ENCODE measurements at places on chromosomes 12 and 14. TPM values are rescaled to one million over a fixed set of nuclear protein-coding genes. Genes with fewer than 3 reads are reported as not detected.

Gene ESR2
- total RNA-seq = 0.83 TPM

Gene IFI27
- total RNA-seq = 137 TPM

Gene RCOR1
- 14.8 TPM for total RNA-seq

Gene DLST
- 96.2 TPM for total RNA-seq

Gene KLRC4
- total RNA-seq = 0.83 TPM

Gene PTPRQ
- 5.0 TPM for total RNA-seq

Gene PLEKHG3
- total RNA-seq = 46.5 TPM

Gene TMPRSS12
- not detected for total RNA-seq

Gene TAS2R42
- total RNA-seq = not detected

Gene STAT2
- total RNA-seq = 71.2 TPM

Gene P2RX7
- 4.3 TPM for total RNA-seq

Gene NYNRIN
- 8.0 TPM for total RNA-seq

Gene KRT71
- total RNA-seq = not detected

Gene LRRC9
- not detected for total RNA-seq

Gene GOLT1B
- 24.7 TPM for total RNA-seq

Gene OTUB2
- 0.52 TPM for total RNA-seq

Gene RNASE7
- total RNA-seq = not detected

Gene LPAR5
- total RNA-seq = 1.7 TPM

Gene P2RX2
- 4.1 TPM for total RNA-seq

Gene DDIT3
- 14.4 TPM for total RNA-seq

Gene OR4K13
- total RNA-seq = not detected

Gene MFAP5
- 94.7 TPM for total RNA-seq
